ENCODE measurements at places on chromosomes 7 and 10.

DNA sequence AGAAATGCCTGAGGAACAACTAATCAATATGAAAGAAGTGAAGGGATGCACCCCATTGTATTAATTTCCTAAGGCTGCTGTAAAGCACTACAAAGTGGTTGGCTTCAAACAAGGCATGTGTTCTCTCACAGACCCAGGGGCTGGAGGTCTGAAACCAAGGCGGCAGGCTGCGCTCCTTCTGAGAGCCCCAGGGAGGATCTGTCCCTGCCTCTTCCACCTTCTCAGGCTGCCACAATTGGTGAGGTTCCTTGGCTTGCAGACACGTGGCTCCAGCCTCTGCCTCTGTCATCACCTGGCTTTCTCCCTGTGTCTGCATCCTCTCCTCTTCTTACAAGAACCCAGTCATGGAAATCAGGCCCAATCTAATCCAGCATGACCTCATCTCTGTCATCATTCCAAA is 110.1 kb downstream of the TNS3 start:
- DNase-seq = no peak

- no peak for DNase-seq
These were observed 244.4 kb downstream of the RPS24 start for GRCh38 chr10:78278058-78278404.

DNA sequence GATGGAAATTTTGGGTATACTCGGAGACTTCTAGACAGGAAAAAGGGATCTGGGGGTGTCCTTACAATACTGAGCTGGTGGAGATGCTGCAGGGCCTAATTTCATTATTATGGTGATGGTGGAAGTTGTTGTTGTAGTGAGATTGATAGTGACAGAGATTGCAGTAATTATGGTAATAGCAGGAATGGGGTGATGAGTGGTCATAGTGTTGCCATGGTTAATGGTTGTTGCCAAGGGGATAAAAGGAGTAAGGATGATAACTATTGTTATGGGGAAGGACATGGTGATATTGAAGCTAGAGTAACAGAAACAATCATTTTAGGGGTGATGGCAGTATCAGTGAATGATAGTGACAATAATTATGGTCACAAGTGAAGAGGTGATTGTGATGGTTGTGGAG is 27.1 kb upstream of the LBX1 start:
- DNase-seq = no peak

GRCh38 chr7:128708235-128708634 is 30.9 kb upstream of the CALU start:
- no peak for DNase-seq

DNA sequence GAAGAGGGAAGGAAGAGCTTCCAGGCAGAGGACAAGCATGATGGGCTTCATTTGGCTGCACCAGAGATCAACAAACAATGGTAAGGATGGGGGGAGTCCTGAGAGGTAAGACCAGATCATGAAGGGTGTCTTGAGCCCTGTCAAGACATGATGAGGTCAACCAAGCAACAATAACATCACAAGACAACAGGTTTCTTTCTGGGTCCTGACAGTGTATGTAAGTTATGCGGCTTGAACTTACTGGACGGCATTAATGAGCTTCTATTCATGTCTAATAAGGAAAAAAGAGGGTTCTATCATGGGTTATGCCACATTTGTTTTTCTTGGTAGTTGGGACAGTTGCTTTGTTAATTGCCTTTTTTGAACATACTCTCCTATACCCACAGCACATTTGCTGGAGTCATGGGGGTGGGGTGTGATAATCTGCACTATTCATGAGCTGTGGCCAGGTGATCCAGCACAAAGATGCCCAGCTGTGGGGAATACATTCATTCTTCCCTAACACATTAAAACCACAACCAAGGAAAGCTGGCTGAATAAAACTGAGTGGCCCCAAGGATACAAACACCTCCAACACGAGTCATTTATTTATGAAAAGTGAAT is 168.8 kb upstream of the KLF14 start:
- no peak for DNase-seq

Data from NCI-H524 treated with DMSO at 0.1 percent for 48 hours (cell line).